ENCODE measurements at places on chromosomes 6 and 20.

- DNase-seq: no peak
Measured at GRCh38 chr6:1724616-1725015, 114.9 kb downstream of the FOXC1 start.

- DNase-seq: no peak
Measured at GRCh38 chr6:66496659-66497058, 789.6 kb upstream of the EYS start.

DNA sequence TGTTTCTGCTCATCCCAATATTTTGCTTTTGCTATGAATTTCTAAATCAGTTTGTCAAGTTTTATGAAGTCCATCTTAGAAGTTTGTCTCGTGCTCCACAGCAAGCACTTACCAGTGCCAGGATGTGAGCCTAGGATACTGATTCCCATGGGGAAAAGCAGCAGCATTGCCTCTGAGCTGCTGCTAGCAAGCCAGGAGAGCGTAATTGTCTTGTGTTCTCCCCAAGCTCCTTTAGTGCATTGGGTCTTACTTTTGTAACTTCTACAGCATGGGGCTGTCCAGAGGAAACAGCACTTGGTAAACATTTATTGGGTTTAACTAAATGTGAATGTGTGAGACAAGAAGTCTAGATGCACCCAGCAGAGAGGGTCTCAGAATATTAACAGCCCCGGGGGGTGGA, 76.1 kb downstream of the RNF182 start:
- no peak for DNase-seq

- DNase-seq: no peak
Measured at GRCh38 chr6:166852451-166852975, 103.8 kb downstream of the RNASET2 start.

DNA sequence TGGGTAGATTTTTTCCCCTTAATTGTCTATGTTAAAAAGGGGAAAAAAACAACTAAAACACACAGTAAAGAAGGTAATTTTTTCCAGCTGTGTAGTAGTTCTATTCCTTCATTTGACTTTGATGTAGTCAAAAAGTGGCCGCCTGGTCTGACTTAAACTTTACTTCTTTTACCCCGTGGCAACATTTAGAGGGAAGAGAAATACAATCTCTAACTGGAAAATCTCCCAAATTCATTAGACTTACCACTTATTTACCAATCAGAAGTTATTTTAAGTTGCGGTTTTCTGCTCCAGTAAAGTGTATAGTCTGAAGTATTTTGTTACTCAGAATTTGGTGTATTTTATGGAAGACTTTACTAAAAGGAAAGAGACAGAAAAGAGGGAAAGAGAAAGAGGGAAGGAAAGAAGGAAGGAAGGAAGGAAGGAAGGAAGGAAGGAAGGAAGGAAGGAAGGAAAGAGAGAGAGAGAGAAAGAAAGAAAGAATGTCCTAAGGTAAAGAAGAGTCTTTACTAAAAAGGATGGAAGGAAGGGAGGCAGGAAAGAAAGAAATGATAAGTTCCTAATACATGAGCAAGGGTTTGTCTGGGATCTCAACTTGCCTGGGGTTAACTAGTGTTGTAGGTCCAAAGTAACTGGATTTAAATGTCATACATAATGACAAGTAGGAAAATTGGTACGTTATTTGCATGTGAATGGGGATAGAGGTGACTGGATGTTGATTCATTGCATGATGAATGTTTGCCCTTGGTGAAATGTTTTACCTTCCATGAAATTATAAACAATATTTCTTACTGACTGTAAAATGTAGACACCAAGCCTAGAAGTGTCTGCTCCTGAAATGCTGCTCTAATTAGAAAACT, 135.1 kb downstream of the SAMD5 start:
- no peak for DNase-seq

- DNase-seq: no peak
Measured at GRCh38 chr6:136955123-136955522, 33.0 kb downstream of the SLC35D3 start.
